ENCODE measurements at places on chromosomes 7 and 10.
A peak's percentile ranks its signal among the peaks of the same experiment; 100 is the strongest.

DNA sequence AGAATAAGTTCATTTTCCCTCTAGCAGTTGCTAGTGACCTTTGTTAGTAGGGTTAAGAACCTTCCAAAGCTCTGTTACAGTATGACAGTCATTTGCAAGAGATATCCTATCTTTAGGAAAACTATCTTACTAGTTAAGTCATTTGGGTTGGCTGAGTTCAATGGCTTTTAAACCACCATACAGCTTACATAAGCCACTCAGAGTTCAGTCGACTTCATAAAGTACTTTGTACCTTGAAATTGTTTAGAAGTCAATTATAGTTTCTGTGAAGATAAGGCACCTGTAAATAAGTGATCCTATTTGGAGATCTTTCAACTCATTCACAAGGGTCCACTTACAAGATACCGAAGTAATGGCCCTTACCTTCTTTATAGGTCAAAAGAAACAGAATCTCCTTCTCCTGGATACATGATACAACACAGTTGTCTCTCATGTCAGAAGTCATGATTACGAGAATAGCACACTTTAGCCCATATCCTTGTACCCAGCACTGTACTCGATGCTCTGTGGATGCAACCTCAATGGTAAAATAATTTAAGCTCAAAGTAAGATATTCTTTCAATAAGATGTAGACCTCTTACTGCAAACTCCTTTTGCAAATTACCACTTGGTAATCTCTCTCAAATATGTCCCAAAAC, 11.9 kb upstream of the ABCC2 start:
- DNase-seq: no peak

DNA sequence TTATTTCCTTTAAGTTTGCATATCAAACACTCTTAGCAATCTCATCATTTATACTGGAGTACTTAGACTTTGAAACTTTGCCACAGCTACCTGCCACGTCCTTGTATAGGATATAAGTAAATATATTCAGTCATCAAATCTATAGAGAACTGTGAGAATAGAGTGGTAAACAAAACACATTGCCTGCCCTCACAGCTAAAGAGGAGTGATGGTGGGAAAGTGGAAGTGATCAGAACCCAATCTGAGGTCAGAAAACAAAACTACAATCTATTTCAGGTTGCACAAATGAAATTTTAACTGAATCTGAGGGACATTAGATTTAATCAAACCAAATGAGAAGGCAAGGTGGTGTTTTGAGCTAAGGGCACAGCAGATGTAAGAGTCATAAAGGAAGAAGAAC, 74.8 kb downstream of the ZEB1 start:
- DNase-seq: no peak

DNA sequence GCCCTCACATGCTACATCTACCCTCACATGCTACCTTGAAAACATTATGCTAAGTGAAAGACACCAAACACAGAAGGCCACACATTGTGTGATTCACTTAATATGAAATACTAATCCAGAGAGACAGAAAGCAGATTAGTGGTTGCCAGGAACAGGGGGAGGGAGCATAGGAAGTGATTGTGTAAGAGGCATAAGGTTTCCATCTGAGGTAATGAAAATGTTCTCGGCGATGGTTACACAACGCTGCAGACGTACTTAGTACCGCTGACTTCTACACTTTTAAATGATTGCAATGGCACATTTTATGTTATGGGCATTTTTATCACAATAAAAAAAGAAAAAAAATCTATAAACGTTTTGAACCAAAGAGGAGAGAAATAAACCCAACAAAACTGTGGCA, 742.3 kb downstream of the TYW1 start:
- no peak for DNase-seq

- no peak for DNase-seq
Measured at GRCh38 chr10:28945959-28946358, 268.6 kb downstream of the BAMBI start.

- no peak for DNase-seq
Measured at GRCh38 chr10:69467928-69468750, 16.9 kb downstream of the TSPAN15 start.

DNA sequence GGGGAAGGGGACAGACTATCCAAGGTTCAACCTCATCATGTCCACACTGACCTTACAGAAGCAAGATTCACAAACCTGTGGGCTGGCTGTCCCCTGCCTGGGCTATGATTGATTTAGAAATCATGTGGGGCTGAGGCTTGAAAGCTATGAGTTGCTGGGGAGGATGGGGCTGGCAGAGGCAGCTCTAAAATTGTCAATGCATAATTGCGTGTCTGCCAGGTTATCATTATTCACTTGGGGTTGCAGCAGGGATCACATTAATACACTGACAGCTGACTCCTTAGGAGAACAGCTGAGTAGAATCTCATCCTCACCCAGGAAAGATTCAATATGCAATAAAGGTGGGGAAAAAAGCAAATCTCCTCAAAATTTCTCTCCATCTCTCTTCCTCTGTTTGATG, 866.3 kb downstream of the CCSER2 start:
- no peak for DNase-seq

- no peak for DNase-seq
Measured at GRCh38 chr10:86077871-86078638, 288.5 kb downstream of the GRID1 start.

- DNase-seq: peak; percentile 94
Measured at GRCh38 chr7:105013816-105014692, at the start of gene KMT2E. TSS of gene KMT2E (plus strand) at chr7:105014205. CDS start at chr7:105040953, 26,748 bp downstream.

DNA sequence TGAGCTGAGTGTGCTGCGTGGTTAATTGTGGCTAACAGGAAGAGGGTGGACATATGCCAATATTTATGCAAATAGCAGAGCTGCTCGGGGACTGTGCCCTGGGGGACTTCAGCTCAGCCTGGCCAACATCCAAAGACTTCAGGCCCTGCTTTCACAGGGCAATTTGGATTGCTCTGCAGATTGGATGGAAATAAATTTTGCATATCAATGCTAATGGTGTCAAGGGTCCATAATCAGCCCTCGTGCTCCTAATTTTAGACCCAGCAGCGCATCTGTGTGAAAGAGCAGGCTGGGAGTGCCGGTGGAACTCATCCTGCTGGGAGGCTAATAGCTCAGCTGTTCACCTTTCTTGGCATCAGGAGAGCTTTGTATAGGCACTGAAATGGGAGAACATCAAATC, 270.1 kb downstream of the TCERG1L start:
- no peak for DNase-seq

DNA sequence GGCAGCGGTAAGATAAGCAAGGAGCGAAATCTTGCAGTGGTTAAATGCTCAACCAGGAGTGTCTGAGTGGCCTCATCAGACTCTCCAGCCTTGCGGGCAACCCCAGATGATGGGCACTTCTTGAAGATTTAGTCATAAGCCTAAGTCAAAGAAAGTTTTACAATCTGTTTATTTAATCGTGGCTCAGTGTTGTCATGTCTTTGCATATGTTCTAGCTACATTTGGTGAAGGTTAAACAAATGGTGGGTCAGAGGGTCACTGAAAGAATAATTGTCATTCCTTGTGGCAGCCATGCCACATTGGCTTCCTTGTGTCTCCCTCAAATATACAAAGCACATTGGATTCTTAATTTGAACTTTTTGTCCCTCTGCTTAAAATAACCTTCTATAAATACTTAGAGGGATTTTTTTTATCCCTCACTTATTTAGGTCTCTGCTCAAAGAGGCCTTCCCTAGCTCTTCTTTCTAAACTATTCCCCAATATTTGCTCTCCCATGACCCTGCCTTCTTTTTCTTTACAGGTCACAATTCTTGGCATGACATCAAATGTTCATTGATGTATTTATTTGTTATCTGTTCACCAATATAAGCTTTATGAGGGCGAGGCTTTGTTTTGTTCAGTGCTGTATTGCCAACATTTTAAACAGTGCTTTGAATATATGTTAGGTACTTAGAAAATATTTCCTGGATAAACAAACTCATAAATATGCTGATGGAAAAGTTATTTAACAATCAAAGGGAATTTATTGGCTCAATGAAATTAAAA, 68.7 kb downstream of the NEUROD6 start:
- no peak for DNase-seq

- no peak for DNase-seq
Measured at GRCh38 chr10:127306479-127306878, 110.1 kb upstream of the INSYN2A start.

DNA sequence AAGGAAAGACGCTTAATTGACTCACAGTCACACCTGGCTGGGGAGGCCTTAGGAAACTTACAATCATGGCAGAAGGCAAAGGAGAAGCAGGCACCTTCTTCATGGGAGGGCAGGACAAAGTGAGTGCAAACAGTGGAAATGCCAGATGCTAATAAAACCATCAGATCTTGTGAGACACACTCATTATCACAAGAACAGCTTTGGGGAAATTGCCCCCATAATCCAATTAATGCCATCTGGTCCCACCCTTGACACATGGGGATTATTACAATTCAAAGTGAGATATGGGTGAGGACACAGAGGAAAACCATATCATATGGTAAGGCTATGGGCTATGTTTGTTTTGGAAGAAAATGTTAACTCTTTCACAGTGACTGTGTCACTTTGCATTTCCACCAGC, 1272.5 kb upstream of the CELF2 start:
- no peak for DNase-seq

DNA sequence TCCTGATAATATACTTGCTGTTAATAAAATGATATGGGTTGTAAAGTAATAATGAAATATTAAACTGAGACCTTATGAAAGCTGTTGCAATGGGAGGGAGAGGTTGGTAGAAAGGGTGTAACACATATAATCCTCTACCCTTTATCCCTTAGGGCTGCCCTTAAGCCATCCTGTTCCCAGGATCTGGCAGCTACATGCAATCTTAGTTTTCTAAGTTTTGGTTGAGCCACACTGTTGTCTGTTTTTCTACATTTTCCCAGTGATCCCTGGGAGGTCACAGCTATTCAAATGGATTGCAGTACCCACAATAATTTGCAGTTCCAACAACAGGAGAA, 6.3 kb downstream of the COA1 start:
- DNase-seq: no peak

- DNase-seq: peak; percentile 70
Measured at GRCh38 chr10:97791824-97792721, 20.3 kb upstream of the SFRP5 start.

DNA sequence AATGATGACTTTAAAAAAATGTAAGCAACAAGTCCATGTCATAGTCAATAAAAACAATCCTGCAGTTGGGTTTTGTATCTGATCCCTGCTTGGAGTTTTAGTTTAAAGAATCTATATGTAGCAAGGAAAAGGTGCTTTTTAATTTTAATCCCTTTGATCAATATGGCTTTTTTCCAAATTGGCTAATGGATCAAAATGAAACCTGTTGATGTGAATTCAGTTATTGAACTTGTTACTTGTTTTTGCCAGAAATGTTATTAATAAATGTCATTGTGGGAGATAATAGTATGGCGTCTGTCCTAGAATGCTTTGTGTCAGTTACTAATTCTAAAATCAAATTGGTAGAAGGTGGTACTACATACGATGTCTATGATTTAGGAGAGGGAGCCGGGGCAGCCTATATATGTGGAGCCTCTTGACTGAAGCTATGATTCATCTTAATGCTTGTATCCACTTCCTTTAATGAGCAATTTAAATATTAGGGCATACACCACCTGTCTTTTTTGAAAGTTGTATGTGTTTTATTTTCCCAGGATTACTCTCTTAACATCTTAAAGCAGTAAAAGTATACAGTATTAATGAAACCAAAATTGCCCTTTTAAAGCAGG, 10.3 kb upstream of the PBLD start:
- DNase-seq: no peak

GRCh38 chr7:24212073-24212472, 71.9 kb upstream of the NPY start:
- no peak for DNase-seq

- DNase-seq: no peak
Measured at GRCh38 chr10:32618482-32618881, 172.5 kb downstream of the CCDC7 start.

DNA sequence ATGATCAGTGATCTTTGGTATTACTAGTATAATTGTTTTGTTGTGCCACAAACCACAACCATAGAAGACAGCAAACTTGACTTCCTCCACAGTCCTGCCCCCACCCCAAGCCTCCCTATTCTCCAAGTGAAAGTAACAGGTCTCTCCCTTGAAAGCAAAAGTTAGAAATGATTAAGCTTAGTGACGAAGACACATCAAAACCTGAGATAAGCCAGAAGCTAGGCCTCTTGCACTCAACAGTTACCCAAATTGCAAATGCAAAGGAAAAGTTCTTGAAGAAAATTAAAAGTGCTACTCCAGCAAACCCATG, 7.5 kb downstream of the SAR1A start:
- peak; percentile 47 for DNase-seq

- DNase-seq: no peak
Measured at GRCh38 chr7:73715648-73716317, 3.7 kb downstream of the STX1A start.

GRCh38 chr10:95394161-95394880, 103.5 kb upstream of the PDLIM1 start:
- no peak for DNase-seq

- no peak for DNase-seq
Measured at GRCh38 chr7:94053532-94053931, 49.4 kb upstream of the BET1 start.

DNA sequence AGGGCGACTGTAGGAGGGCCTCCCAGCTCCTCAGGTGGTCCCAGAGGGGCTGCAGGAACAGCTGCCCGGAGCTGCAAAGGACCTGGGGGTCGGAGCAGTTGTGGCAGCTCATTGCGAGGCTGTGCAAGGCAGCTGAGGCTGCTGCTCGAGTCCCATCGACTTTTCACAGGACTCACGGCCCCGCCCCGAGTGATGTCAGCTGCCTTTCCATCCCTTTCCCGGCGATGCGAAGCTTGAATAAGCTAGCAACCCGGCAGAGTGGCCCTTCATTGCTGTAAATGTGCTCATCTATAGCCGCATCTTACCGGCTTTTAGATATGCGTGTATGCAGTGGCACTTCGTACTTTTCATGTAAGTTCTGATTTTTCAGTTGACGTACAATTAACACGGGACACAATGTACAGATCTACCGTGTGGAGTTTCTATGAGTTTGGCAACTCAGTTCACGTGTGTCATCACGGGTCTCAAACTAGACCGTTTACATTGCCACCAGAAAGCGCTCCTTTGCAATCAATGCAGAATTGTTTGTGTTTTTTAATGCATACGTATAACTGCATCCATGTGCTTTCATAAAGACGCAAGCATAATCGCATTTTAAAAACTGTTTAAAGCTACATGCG, at the start of gene CH25H:
TSS of gene CH25H (minus strand) at position 137 of the 620 bp plus-strand sequence. CDS start at position 112, 25 bp downstream.
- DNase-seq: peak; percentile 13

DNA sequence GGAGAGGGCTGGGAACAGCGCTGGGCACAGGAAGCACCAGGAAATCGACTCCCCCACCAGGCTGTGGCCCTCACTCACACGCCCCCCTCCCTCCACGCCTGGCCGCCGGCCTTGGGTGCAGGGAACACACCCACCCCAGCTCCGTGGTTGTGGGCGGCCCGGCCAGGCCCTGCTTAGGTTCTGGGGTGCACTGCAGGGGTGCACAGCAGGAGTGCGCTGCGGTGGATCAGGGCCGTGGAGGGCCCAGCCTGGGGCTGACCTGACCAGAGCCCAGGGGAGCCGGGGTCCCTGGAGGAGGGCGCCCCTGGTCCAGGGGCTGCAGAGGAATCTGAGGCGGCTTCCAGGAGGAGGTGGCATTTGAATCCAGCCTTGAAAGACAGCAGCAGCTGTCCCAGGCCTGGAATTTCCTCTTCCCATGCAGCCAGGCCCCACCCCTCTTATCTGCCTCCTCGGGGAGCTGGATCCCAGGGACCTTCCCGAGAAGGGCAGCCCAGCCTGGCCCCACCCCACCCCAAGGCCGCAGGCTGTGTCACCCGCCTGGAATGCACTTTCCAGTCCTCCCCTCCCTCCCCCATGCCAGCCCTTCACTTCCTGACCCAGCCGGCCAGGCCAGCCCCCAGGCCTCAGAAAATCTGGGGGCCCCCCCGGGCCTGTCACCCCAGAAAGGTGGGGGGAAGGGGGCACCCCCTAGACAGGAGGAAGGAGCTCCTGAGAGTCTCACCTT, 18.4 kb upstream of the PDGFA start:
- DNase-seq: no peak

Measured in effector memory CD8-positive, alpha-beta T cell (primary cell).